Karpas-422 (cell line): ENCODE measurements at places on chromosomes 3 and 15. TPM values are rescaled to one million over a fixed set of nuclear protein-coding genes. Genes with fewer than 3 reads are reported as not detected.

DNA sequence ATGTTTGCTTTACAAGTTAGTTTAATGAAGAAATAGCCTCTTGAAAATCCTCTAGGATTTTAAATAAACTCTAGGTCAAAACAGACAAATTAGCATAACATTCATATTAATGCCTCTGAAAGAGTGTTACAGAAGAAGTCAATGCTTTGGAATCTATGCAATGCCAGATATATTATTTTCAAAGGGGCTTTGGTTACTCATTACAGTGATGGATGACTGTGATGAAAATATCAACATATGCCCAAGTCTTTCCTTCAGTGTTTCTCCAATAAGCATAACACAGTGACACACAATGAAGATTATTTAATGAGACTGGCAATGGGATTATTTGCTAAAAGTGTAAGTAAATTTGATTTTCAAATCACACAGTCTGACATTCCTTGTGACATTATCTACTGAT, 1247.2 kb downstream of the ROBO2 start:
- DNase-seq = no peak

GRCh38 chr3:107994956-107995715, 95.7 kb downstream of the CD47 start:
- DNase-seq = no peak

- peak; percentile 61 for DNase-seq
Measured at GRCh38 chr3:39933986-39934693, 124.7 kb downstream of the MYRIP start.

- DNase-seq = no peak
Measured at GRCh38 chr15:94205366-94205765, 26.0 kb upstream of the MCTP2 start.

- DNase-seq = no peak
Measured at GRCh38 chr15:95394186-95395067, 936.1 kb upstream of the NR2F2 start.

DNA sequence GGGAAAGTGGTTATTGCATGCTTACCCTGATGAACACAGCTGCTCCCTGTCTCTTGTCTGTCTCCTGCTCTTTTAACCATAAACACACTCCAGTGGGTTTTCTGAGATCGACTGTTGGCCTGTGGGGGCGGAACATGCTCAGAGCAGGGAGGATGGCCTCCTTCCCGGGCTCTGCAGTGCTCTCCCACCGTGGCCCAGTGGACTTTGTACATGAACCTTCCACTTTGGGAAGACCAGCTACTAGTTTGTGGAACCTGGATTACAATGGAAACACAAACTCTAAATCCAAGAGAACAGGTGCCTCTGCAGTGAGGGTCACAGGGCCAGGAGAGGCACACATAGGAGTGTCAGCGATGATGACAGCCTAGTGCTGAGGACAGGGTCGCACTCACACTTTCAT, 56.5 kb downstream of the KLF13 start:
- no peak for DNase-seq

DNA sequence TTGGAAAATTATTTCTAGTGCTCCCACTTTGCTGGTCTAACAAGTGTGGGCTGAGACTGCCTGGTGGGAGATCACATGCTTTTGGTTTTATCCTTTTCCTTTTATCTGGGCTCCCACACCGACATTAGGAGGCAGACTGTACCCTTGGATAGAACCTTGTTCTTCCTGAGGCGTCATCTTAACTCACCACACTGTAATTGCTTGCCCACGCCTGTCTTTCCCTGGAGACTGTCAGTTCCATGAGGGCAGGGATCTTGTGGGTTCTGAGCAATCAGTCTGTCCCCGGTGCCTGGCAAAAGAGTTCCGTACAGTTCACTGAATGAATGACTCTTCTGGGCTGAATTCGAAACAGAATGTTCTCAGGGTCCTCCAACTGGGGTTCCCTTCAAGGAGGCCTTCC, 124.6 kb upstream of the ABHD17C start:
- DNase-seq = no peak

DNA sequence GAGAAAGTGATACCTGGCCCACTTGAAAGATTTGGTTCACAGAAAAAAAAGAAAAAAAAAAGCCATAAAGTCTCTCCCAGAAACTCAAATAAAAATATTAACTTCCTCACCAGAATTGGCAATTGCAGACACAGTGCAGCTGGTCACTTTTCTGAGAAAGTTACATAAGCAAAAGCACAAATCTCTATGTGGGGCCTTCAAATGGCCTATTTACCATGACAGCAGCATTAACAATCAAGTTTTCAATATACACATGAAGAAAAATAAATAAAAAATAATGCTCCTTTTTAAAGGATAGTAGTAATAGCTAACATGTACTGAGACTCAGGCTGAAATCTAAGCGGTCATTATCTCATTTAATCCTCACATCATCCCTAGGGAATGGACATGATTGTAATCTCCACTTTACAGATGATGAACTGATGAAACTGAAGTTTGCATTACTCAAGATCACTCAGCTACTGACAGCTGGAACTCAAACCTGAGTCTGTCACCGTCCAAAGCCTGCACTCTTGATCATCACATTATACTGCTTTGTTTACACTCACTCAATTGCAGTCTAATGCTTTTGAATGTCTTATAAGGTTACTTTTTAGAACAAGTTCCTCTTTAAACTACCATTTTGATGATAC, 3.3 kb downstream of the NPTN start:
- DNase-seq = peak; percentile 70

DNA sequence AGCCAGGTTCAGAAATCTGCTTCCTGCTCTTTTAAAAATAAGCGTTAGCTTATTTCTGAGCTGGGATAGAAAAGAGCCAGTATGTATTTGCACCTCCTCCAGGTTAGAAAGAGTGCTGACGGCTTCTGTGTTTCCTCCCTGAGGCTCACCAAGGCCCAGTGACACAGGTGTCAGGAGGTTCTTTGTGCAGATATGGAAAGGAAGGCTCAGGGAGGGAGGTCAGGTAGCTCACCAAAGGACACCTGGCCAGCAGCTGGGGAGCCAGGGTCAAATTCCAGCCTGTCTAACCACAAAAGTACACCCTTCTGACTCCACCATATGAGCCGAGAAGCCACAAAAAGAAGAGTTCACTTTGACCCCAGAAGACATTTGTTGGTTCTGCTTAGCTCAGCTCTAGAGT, 201.0 kb upstream of the WNT5A start:
- no peak for DNase-seq

- no peak for DNase-seq
Measured at GRCh38 chr3:187623285-187623814, 46.8 kb downstream of the SST start.

DNA sequence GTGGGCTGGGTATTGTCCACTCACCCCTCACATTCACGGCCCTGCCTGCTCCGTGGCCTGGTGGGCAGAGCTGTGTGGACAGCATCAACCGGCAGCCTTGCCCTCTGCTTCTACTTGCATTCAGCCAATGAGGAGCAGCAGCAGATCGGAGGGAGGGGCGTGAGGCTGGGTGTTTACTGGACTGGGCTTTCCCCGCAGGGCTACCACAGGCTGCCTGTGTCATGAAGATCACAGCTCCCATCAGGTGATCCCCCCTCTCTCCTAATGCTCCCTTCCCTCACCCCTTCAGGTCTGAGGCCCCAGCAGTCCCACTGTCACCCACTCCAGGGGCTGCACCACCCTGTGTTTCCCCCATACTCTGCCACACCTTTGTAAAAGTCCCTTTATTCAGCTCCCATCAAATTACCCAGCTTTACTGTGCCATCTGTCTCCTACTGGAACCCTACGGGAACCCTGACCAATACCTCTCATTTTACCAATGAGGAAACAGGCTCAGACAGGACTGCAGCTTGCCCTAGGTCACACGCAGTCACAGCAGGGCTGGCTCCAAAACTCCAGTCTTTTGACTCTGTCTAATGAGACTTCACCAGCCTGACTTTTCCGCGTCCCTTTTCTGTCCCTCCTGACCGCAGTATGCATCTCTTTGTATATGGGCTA, 81.1 kb downstream of the MEGF11 start:
- no peak for DNase-seq

- DNase-seq = no peak
Measured at GRCh38 chr3:50450209-50450921, 53.1 kb downstream of the CACNA2D2 start.

GRCh38 chr15:49979705-49980382, 139.2 kb downstream of the ATP8B4 start:
- no peak for DNase-seq

DNA sequence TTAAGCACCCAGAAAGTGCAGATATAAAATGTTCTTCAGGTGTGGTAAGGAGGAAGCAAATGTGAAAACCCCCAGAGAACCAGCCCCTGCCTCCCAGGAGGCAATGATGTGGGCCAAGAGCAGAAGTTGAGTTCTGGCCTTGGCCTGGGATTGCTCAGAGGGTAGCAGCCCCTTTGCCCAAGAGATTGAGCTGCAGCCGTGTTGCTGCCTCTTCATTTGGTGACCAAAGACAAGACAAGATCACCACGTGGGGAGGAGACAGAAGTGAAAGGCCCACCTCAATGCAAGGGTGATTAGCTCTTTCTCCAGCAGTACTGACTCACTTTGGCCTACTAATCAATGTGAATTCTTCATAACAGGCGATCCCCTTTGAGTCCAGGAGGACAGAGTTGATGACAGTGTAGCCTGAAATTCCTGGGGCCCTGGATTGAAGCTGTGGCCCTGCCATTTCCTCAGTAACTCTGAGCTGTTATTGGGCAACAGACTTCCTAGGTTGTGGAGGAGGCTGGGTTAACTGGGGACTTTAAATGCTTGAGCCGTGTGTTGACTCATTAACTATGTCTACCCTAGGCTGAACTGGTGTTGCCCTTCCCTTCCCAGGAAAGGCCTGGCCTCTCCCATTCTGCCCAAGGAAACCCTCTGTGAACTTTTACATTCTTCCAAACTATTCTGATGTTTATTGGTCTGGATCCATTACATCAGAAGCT, 86.5 kb downstream of the ST6GAL1 start:
- peak; percentile 98 for DNase-seq

- peak; percentile 41 for DNase-seq
Measured at GRCh38 chr3:131535596-131535995, 32.8 kb upstream of the MRPL3 start.

DNA sequence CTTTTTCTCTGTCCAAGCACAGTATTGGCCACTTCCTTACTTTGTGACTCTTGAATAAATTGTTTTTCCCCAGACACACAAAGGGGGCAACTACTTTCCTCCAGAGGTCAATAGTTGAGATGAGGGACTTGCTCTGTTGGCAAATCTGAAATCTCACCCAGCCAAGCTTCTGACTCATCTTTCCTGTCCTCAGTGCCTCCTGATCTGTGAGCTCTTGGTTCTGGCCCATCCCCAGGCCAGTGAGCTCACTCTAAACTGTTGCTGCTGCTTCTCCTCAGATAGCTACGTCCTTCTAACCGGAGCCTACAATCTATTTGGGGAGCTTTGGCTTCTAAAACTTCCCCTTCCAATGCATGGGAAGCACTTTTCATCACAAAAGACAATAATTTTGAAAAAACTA, 50.0 kb upstream of the NMD3 start:
- no peak for DNase-seq

DNA sequence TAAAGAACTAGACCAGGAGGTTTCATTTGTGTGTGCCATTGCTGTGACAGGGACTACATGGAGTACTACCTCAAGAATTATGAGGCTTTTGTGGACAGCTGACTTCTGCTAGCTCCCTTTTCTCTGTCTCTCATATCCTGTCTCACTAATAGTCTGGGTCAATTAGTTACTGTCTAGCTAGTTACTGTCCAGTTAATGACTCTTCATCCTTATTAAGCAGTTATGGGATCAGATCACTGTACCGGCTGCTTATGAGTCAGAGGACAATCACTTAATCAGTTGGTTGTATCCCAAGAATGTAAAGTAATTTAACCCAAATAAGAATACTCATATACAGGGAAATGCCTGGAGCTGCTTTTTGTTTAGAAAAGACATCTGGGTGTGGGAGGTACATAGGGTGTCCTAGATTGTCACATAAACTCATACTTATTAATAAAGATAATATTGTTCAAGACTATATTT, 158.0 kb downstream of the CDIN1 start:
- no peak for DNase-seq

DNA sequence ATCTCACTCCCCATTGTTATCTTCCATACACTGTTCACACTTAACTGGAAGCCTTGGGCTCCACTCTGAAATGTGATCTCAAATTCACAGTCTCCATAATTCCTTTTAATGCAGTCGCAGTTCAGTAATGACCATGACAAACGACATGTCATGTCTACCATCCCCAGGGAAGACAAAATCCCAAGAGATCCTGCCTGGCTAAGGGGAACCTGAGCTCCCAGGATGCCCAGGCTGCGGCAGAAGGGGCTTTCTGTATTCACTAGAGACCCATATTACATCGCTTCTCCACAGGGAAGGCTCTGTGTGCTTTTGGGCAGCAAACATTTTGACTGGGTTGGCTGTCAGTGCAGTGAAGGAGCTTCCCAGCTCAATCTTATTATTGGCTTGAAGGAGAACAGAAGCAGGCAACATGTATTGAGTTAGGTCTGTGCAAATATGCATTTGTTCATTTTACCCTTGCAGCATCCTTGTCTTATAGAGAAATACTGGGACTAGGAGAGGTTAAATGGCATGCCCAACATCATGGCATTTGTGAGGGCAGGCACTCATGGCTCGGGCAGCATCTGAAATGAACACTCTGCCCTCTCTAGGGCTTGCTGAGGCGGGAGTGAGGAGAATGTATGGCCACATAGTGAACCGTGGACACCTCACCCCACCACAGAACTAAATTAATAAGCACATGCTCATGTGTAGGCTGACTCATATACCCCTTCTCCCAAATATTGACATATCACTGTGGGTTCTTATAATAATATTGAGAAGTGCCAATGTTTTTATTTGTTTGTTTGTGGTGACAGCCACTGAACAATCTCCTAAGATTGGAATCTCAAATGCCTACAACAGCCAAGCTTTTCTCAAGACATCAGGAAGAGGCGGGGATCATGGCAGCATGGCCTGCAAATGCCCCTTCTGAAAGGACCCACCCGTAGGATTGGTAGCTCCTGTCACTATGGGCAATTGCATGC, 141.6 kb upstream of the FOXB1 start:
- no peak for DNase-seq

DNA sequence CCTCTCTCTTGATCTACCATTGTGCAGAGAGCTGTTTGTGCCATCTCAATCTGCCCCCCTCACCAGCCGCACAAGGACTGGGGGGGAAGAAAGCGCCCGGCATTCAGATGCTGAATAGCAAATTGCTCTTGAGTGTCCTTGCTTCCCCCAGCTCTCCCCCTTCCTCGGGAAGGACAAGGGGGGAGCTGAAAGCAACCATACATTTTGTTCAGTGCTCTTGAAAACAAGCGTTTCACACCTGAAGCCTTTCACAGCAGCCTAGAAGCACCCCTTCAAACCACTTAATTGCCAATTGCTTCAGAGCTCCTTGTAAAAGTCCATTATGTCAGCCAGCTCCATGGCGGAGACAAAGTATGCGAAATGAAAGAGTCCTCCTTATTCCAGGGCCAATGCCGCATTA, 540.1 kb downstream of the NR2F2 start:
- DNase-seq = no peak

RNU5B-1 gene
- not detected in 2 replicates for total RNA-seq

ROBO1 gene
- 0.07 TPM in 1 of 2 replicates, not detected in the other for total RNA-seq

ACKR4 gene
- total RNA-seq = 7.4 and 8.4 TPM in 2 replicates

NTRK3 gene
- total RNA-seq = 0.04 and 0.11 TPM in 2 replicates

SI gene
- total RNA-seq = not detected in 2 replicates

GPR160 gene
- 67.6 and 94.6 TPM in 2 replicates for total RNA-seq
